NAMALWA (cell line): ENCODE measurements at places on chromosomes 4 and X.

GRCh38 chr4:60194214-60194613 is 1005.9 kb upstream of the ADGRL3 start:
- DNase-seq, result no peak

DNA sequence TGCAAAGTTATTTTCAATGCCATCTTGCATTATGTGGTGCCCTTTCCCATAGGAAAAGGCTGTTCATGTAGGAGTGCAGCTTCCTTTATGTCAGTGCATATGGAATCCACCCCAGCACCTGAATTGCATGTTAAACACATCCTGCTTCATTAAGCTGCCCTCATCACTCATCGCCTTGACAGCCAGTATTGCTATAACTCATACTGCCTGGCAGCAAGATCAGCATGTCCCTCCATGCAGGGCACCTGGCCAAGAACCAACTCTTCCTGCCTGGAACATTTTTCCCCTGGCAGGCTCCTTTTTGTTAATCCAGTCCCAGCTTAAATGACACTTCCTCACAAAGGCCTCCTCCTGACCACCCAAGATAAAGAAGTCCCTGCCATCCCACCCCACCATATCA is 23.5 kb upstream of the CA5B start:
- DNase-seq, result no peak

GRCh38 chrX:134718966-134719317 is 60.7 kb upstream of the PLAC1 start:
- peak; percentile 7 for DNase-seq

DNA sequence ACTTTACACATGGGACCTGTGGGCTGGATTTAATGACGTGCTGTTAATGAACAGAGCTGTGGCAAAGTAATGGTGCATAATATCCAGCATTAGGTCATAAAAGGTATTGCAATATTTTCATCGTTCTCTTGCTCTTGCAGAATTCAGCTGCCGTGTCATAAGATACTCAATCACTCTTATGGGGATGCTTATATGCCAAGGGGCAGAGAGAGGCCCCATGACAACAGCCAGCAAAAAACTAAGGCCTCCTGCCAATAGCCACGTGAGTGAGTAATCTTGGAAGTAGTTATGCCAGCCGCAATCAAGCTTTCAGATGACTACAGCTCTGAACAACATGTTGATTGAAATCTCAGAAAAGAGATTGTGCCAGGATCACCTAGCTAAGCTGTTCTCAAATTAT is 616.9 kb downstream of the FSTL5 start:
- DNase-seq, result peak; percentile 9

DNA sequence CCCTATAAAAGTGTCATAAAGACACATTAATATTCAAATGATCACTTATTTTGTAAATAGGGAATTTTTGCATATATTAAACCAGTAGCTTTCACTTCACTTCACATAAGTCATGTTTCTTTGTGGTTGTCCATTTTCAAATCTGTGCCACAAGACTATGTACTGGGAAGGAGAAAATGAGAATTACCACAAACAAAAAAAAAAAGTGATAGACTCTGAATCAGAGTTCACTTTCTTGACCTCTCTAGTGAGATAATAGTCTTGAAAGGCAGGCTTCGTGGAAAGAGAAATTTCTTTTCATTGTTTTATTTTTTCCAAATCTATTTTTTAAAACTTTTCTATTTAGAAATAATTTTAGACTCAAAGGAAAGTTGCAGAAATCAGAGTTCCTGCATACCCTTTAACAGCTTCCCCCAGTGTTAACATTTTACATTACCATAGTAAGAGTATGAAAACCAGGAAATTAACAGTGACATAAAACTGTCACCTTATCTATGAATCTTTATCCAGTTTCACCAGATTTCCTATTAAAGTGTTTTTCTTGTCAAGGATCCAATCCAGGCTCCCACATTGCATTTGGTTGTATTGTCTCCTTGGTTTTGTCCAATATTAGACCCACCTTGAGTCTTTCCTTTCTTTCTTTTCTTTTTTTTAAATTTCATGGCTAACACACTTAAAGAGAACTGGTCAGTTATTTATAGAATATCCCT is 215.4 kb upstream of the PGRMC2 start:
- DNase-seq, result no peak

DNA sequence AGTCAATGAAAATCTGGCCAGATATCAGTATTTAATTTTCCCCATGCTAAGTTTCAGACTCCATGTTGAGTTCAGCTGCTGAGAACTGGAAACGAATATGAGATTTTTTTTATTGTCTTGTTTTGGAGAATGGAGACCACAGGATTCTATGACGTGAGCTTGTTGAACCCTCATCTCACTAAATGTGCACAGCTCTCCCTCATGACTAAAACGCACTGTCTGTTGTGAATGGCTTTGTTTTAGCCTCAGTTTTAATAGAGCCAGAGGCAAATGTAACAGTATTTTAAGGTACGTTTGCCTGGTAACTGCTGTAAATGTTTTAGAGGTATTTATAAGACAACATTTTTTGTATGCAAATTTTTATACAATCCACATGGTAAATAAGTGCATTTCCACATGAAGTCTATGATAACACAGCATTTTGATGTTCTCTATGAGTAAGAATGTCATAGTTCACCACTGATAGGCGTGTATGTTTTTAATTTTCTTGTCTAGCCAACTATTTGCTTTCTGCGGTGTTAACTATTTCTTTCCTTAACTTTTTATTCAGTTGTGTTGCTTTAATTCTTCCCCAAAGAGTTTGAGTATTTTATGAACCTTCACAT is 1159.3 kb upstream of the TENM3 start:
- no peak for DNase-seq

DNA sequence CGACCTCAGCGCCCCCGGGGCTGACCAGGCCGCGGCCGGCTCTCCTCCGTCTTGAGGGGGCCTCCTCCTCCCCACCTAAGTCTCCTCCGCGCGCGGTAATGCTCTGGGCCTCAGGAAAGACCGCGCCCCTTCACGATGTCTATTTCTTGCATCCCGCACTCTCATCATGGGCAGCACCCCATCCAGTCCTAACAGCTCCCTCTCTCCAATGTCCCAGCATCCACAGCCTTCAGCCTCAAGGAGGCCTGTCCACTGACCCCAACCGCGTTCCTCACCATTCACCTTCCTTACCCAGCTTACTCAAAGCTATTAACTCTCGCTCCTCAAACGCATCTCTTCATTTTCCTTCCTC is 77.5 kb downstream of the MAGED4 start:
- DNase-seq, result no peak

DNA sequence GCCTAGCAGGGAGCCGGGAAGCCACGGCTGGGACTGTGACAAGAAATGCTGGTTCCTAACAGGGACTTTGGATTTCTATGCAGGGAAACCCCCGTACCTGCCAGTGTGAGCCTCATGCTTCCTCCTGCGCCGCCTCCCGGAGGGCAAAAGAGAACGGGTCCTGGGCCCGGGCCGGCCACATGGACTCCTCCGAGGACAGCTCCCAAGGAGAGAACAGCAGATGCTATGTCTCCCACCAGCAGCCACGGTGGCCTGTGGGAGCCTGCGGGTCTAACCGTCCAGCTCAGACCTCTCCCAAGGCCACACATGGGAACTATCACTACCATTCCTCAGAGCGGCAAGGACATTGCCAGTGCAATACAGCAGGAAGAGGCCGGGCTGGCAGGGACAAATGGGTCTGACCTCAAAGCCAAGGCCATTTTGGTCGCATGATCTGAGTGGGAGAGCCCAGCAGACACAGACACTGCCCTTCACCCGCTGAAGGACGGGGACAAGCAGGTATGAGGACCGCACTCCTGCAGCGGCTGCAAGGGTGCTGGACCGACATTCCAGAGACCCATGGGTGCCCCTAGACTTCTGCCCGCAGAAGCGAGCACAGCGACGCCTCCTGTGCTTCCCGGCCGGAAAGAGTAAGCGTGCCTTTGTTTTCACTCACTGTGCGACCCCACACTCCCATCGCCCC is 4.5 kb upstream of the C4orf50 start:
- DNase-seq, result no peak

DNA sequence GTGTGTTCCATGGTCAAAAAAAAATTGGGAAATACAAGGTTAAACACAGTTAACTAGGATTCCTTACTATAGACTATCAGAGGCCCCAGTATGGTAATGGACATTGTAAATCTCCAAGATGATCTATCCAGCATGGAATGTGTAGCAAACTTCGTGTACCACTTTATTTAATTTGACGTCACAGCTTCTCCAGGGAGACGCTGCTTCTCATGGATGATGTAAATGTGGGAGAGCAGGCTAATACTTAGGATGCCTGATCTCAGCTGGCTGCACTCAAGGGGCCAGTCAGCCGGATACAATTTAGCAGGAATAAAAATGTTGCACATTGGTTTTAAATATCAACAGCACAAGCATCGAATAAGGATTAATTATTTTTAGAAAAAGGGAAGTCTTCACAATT is 111.7 kb upstream of the HPF1 start:
- DNase-seq, result no peak
